ENCODE measurements at places on chromosomes 7 and 10.
A peak's percentile ranks its signal among the peaks of the same experiment; 100 is the strongest.

GRCh38 chr7:45524445-45524844 lies 49.7 kb upstream of the ADCY1 start:
- no peak for DNase-seq

DNA sequence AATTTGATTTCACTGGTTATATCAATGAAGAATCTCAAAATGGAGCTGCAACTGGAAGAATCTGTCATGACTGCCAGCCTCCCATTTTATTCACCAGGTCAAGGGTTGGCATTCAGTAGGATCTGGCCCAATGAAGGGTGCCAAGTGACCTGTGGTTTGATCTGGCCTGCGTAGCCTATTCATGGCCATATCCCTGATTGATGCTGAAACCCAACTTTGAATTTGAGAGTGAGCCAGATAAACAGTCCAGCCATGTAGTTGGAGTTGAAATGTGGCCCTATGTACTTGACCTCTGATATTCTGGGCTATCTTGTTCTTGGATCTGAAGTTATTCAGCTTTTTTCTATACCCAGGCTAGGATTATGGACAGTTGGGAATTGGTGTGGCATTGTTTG lies 1.5 kb downstream of the MKLN1 start:
- no peak for DNase-seq

DNA sequence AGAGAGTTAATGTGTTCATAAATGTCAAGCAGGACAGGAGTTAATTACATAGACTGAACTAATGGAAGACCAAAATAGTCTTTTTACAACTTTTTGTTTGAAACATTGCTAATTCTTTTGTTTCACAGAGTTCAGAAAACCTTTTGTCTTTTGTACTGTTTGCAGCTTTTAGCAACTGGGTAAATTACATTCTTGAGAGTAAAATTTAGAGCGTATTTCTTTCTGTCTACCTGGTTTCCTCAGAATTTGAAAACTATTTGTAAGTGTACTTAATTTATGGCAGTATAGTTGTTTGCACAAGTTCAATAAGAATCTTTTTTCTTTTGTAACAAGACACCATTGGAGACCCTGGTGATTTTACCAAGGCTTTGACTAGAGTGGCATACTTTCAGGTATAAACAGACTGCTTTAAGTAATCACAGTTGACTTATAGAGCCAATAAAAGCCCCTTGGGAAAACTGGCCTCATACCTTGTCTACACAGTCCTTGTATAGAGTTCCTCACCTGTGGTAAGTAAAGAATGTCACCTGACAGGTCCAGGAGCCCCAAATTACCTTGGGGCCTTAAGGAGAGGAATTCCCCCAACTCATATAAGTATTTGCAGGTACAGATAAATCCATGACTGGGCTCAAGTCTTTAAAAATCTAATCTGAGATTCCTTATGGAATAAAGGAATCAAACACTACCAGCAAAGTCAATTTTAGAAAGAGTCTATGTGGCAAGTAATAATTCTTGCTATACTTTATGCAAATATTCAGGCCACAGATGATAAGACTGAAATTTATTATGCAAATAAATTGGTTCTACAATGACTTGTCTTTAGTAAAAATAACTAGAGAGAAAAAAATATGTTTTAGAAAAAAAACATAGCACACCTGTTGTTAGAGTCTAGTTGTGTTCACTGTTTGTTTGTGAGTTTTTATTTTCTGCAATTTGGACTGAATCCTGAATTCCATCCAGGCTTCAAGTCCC lies 23.6 kb upstream of the CREB3L2 start:
- DNase-seq: no peak

DNA sequence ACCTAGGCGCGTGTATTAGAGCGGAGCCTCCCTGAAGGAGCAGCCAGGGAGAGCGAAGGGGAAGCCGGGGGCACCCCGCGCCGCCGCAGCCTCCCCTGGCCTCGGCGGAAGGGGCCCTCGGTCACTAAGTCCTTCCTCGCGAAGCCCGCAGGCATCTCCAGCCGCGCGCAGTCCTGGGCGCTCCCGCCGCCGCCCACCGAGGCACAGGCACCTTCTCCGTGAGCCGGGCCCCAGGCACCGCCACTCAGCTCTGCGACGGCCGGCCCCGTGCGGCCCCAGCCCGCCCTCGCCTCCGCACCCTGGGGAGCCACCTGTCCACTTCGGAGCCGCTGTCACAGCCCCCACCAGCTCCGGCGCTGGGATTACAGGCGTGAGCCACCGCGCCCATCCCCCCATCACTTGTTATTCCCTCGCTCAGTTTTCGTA lies 80.8 kb downstream of the ZNF467 start:
- no peak for DNase-seq

- no peak for DNase-seq
Measured at GRCh38 chr7:99325001-99325493, 651 bp upstream of the ARPC1A start.

DNA sequence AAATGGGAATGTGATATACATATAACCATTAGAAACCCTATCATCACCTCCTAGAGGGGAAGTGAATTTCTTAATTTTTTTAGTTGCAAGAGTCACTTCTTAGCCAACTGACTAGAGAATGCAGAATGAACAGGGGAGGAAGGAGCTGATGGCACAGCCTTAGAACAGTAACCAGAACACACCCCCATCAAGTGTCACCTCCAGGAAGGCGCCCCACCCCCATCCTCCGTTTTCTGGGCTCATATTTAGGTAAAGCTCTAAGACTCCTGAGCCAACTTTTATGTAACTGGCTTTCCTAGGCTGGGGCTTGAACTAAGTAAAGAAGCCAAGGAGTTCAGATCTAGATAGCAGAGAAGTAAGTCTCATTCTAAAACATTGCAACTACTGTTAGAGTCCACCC lies 54.0 kb downstream of the COL17A1 start:
- DNase-seq: no peak

DNA sequence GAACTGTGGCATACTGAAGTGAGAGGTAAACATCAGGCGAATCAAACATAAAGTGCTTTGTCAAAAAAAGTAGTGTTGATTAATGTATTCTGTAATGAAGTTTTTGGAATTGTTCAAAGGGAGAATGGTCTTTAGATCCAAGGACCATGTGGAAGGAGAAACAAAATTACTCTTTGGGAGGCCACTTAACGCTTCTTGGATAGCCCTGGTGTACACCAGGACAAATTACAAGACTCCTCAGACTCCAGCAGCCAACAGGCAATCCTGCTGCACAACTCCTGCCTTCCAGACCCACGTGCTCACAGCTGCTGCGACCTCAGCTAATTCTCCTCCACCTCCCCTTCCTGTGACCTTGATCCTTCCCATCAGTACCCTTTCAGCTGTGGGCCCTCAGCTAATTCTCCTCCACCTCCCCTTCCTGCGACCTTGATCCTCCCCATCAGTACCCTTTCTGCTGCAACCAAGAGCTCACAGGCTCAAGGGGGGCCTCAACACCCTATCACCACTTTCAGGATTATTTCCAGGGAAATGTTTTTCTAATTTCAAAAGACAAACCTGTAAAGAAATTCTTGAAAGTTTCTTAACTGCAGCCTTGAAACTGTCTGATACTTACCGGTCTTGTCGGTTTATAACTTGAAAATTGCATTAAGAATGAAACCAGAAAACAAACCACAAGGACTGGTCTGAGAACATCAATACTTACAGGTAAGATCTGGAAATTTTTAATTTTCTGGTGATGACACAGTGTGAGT lies 29.7 kb upstream of the DDC start:
- DNase-seq: no peak

GRCh38 chr10:81179324-81179723 lies 641.6 kb downstream of the SH2D4B start:
- DNase-seq: no peak

GRCh38 chr7:112162784-112163506 lies 43.3 kb downstream of the DOCK4 start:
- no peak for DNase-seq

DNA sequence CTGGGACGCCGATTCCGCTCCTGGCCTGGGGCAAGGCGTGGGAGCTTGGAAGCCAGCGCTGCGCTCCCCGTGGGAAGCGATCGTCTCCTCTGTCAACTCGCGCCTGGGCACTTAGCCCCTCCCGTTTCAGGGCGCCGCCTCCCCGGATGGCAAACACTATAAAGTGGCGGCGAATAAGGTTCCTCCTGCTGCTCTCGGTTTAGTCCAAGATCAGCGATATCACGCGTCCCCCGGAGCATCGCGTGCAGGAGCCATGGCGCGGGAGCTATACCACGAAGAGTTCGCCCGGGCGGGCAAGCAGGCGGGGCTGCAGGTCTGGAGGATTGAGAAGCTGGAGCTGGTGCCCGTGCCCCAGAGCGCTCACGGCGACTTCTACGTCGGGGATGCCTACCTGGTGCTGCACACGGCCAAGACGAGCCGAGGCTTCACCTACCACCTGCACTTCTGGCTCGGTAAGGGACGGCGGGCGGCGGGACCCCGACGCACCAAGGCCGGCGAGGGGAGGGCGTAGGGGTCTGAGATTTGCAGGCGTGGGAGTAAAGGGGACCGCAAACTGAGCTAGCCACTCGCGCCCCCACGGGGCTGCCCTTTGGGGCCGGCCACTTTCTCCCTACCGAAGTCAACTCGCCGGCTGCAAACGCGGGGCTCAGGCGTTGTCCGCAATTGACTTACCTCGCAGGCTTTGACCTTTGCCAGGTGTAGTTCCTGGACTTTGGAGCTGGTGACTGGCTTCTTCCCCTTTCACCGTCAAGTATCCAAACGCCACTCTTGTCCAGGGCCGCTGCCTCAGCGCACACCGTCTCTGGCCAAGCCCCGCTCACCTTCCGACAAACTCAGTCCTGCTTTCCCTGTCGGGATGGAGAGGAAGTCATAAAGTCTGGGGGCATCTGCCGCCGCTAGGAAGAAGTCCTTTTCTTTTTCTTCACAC lies at the start of gene SCIN:
Gene SCIN (plus strand): TSS at position 187 of the 928 bp plus-strand sequence. CDS start 67 bp downstream, at position 254.
- DNase-seq: peak; percentile 56

- no peak for DNase-seq
Measured at GRCh38 chr10:32982293-32982709, 24.3 kb upstream of the ITGB1 start.

DNA sequence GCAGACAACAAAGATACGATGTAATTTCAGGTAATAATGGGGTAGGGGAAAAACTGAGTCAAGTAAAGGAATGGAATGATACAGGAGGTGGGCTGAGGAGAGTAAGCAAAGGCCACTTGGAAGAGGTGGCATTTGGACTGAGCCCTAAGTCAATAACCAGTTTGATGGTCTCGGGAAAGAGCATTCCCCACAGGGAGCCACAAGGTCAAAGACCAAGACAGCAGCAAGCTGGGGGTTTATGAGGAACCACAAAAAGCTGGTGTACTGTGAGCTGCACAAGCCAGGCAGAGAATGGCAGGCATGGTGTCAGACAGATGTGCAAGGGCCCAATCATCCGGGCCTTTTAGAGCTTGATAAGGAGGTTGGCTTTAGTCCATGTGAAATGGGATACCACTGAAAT lies 98.7 kb downstream of the NOC3L start:
- no peak for DNase-seq

- peak; percentile 24 for DNase-seq
Measured at GRCh38 chr7:86925221-86925620, 134.2 kb downstream of the ELAPOR2 start.

DNA sequence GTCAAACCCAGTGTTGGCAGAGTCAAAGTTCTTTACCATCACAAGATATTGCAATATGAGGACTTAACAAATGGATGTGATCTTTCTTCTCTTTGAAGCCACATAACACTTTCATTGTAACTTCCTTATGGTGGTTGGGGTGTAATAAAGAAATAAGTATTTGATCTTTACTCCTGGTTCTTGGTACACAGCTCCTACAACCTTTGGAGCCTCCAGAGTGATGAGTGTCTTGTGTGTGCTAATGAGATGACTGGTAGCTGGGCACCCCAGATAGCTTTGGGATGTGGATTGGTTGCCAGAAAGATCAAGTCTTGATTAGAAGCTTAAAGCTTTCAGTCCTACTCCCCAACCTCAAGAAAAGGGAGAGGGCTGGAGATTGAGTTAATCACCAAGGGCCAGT lies 31.1 kb upstream of the YAE1 start:
- no peak for DNase-seq

DNA sequence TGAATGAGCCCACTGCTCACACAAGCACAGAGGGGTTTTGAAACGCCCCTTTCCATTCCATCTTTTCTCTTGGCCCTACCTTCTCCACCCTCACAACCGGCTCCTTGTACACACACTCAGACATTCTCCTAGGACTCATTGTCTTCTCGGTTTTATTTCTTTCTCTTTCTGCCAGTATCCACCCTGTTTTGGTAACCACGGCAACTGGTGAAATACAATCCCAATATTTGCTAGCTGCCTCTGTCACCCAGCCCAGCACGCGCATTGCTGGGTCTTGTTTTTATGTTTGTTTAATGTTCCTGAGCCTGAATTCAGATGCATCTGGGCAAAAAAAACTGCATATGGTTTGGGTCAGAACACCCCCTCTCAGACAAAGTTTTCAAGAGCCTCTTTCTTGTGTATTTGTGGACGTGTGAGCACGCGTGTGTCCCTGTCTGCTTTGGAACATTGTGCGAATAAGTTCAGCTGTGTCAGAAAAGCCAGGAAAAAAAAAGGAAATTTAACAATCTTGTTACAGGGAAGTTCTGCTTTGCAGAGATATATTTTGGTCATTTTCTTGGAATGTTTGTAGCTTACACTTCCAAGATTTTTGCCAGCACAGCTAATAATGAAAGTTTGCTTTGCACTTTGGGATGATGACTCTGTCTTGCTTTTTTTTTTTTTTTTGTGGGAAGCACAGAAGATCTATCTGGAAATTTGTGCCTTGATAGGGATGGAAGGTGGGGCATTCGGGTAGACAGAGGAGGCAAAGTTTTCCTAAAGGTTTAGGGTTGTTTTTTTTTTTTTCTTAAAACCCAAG lies 225.9 kb downstream of the TRIL start:
- DNase-seq: no peak

GRCh38 chr10:98260752-98261151 lies 7.2 kb downstream of the LOXL4 start:
- DNase-seq: no peak

- DNase-seq: peak; percentile 82
Measured at GRCh38 chr7:2800931-2801688, 43.0 kb downstream of the GNA12 start.

- no peak for DNase-seq
Measured at GRCh38 chr7:112782498-112782897, 7.7 kb downstream of the TMEM168 start.

- DNase-seq: no peak
Measured at GRCh38 chr10:126160971-126161630, 227.2 kb downstream of the ADAM12 start.

DNA sequence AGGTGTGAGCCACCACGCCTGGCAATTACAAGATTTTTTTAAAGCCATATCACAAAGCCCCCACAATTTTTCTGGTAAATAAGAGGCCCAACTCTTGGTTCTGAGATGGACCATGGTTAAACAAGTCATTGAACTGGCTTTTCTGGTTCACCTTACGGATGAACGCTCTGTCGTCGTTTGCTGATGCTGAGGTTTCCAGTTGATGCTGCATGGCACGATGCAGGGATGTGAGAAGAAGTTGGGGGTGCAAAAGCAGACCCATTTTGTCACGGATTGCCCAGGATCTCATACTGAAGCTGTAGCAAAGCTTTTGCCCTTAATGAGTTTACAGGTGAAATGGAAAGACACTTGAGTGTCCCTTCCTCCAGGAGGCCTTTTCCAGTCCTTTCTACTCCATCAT lies 2.0 kb upstream of the IL2RA start:
- no peak for DNase-seq

DNA sequence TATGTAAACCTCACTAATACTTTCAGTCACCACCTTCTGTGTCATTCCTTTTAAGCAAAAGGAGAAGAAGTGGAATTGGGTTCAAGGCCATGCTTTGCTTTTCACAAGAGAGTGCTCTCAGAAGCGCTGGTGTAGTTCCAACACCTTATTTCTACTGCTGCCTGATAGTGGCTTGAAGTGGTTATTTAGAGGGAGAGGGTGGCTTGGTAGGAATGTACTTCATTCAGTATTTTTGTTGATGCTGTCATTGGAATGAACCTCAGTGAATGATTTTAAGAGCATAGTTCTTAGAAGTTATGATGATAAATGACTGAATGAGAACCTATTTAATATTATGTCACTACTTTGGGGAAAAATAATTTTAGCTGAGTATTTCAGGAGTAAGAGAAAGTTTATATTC lies 396.7 kb downstream of the EXOC4 start:
- no peak for DNase-seq

Measured in hematopoietic multipotent progenitor cell (in vitro differentiated cells).